Stimulated activated CD8-positive, alpha-beta memory T cell treated with anti-CD3 and anti-CD28 coated beads, Interleukin-4, amount 100 ng/mL, for 4 hours (primary cell): ENCODE measurements at places on chromosomes 4 and X.
A peak's percentile ranks its signal among the peaks of the same experiment; 100 is the strongest.

DNA sequence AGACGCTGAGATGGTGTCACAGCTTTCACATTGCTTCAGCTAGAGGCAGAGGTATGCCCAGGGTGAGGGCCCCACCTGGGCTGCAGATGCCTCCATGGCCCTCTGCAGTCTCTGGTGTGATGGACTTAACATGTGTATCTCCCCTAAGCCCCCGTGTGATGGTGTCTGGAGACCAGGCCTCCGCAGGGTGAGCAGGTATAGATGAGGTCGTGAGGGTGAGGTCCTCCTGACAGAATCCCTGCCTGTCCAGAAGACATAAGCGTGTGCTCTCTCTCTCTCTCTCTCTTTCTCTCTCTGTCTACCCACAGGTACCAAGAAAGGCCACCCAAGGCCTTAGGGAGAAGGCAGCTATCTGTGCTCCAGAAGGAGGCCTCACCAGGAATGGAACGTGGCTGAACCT, 50.9 kb downstream of the CPZ start:
- DNase-seq, result no peak

- no peak for DNase-seq
Measured at GRCh38 chr4:16897991-16898827, at the start of gene LDB2. Gene LDB2, minus strand, starts transcription at chr4:16898645.

DNA sequence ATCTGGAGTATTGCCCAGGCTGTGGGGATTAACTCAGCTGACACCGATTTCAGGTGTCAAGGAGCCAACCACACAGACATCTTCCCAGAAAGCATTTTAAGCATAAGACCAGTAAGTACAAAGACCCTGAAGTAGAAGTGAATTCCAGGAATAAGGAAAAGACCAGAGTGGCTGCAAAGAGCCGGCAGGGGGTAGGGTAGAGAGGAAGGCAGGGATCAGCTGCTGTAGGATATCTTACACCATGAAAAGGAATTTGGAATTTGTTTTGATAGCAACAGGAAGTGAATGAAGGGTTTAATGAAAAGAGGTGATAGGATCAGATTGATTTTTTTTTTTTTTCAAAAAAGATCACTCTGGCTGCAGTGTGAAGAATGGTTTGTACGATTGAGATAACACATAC, 113.6 kb upstream of the PPARGC1A start:
- no peak for DNase-seq

DNA sequence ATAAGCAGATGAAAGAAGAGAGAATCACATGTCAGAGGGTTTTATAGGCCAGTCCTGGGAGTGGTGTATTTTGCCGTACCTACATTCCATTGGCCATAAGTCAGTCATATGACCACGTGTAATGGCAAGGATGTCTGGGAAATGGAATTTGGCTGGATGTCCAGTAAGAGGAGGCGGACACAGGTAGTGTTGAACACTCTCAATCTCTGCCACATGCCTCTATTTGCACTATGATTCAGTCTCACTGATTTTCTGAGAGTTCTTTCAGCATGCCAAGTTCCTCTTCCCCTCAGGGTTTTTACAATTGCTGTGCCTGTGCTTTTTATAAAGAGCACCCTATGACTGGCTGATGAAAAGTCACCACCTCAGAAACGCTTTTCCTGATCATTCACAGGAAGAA, 164.2 kb upstream of the GPR101 start:
- DNase-seq, result no peak

GRCh38 chr4:3821580-3822229, 55.5 kb downstream of the ADRA2C start:
- no peak for DNase-seq

DNA sequence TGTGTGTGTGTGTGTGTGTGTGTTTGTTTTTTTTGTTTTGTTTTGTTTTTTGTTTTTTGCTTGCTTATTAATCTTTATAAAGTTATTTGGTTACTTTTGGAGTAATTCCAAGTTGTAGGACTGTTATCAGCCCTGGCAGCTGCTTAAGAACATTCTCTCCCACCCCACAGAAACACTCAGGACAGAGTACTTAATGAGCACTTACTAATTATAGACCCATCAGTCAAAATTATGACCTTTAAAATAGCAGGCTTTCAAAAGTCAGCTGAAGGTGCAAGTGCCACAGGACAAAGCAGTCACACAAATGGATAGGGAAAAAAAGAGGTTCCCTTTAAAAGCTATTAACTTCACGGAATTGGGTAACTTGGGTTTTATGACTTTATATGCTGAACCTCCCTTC, 69.0 kb downstream of the BEND2 start:
- no peak for DNase-seq

- no peak for DNase-seq
Measured at GRCh38 chr4:159175989-159176375, 73.1 kb downstream of the RAPGEF2 start.

GRCh38 chr4:126071346-126072333, 756.9 kb downstream of the FAT4 start:
- DNase-seq, result no peak

GRCh38 chr4:46354701-46355262, 35.1 kb downstream of the GABRA2 start:
- DNase-seq, result no peak

GRCh38 chrX:43707812-43708548, 51.9 kb downstream of the MAOA start:
- no peak for DNase-seq

DNA sequence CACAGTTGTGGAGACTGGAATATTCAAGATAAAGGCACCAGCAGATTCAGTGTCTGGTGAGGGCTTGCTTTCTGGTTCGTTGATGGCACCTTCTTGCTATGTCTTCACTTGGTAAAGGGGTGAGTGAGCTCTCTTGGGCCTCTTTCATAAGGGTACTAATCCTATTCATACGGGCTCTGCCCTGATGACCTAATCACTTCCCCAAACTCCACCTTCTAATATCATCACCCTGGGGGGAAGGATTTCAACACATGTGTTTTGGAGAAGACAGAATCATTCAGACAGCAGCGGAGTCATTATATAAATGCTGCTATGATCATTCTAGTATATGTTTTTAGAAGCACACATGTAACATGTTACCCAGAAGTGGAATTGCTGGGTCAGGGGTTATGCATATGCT, 295.3 kb upstream of the CTSO start:
- no peak for DNase-seq

GRCh38 chrX:41137589-41137988, 52.3 kb downstream of the USP9X start:
- DNase-seq, result no peak

- DNase-seq, result no peak
Measured at GRCh38 chrX:13691841-13692371, 3.0 kb downstream of the RAB9A start.

DNA sequence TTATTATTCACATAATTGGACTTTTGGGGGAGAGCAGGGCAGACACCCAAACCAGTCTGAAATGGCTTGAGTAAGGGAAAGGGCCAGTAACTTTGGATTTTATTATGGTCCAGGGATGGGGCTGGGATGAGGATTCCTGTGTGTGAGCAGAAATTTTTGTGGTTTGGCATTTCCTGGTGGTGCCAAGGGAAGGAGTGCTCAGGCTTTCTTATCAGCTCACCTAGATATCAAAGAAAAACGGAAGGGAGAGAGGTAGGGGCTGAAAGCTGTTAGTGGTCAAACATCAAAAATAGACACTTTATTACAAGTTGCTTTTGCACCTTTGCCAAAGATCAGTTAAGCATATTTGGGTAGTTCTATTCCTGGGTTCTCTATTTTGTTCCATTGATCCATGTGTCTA, 128.5 kb upstream of the DIPK2B start:
- no peak for DNase-seq

DNA sequence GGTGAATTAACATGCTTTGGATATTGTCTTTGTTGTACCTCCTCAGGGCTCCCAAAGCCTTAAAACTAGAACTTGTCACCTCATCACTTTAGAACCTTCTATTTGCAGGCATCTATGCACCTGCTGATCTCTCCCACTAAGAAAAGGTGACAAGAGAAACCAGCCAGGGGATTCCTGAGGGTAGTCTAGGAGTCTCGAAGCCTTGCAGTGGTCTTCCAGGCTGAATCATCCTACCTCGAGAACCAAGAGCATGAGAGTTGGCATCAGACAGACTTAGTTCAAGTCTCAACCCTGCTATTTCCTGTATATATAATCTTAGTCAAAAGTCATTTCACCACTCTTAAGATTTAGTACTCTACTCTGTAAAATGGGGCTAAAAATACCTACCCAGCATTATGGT, 29.6 kb downstream of the RTL5 start:
- DNase-seq, result no peak

DNA sequence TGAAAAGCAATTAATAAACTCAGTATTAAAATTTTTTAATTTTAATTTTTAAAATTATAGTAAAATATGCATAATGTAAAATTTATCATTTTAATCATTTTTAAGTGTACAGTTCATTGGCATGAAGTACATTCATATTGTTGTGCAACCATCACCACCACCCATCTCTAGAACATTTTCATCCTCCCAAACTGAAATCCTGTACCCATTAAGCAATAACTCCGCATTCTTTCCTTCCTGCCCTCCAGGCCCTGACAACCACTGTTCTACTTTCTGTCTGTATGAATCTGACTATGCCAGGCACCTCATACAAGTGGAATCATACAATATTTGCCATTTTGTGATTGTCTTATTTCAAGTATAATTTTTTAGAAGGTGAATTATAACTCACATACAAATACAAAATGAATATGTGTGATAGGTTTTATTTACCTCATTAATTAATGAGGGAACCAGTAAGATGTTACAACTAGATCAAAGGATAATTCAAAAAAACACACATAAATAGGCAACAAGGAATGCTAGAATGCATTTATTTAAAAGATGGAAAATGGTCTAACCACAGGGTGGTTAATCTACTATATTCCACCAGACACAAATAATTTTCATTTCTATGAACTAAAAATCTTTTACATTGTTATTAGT, 13.1 kb upstream of the AFF1 start:
- DNase-seq, result no peak

DNA sequence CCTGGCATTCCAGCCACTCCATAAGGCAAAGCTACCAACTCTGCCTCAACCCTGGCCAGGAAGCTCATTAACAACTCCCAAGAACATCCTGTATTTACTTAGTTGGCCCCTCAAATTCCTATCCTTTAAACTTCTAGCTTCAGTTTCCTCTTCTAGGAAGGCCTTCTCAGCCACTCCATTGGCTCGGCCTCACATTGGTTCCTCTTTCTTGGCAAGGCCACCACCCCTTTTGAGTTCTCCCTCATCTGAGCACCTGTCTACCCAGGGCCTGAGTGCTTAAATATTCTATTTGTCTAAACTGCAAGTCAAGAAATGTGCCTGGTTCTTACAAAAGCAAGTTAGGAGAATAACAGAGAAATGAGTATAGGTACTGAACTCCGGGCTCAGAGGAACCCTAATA, 10.0 kb downstream of the SMC1A start:
- no peak for DNase-seq

DNA sequence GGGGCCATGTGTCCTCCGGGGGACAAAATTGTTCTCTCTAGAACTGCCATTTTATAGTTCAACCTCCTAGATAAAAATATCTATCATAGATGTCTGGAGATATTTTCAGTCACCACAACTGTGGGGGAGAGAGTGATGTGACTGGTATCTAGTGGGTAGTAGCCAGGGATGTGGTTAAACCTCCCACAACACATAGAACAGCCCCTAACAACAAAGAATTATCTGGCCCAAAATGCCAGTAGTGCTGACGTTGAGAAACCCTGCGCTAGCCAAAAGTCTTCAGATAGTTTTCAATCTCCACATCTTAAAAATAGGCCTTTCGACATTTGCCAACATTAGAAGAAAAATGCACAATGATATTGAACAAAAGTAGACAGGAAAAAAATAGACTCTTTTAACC, 19.0 kb upstream of the SUPT20HL2 start:
- no peak for DNase-seq

DNA sequence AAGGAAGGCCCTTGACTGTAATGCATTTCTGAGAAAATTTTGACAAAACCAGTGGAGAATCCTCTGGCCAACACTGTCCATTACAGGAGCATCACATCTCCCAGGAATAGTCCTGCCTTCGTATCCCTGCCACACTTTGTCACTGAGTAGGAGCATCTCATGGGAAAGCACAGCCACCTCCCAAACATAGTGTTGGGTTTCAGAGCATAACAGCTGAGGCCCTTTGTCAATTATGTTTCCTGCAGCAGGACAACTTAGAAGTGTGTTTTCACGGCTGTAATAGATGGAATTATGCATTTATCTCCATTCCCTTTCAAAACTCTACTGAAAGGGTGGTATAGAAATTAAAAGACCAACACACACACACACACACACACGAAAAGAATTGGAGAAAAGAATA, 91.1 kb upstream of the SMAD1 start:
- no peak for DNase-seq

GRCh38 chr4:105472871-105473323, 965 bp downstream of the PPA2 start:
- DNase-seq, result peak; percentile 19

- no peak for DNase-seq
Measured at GRCh38 chrX:138886769-138887168, 175.3 kb upstream of the FGF13 start.

DNA sequence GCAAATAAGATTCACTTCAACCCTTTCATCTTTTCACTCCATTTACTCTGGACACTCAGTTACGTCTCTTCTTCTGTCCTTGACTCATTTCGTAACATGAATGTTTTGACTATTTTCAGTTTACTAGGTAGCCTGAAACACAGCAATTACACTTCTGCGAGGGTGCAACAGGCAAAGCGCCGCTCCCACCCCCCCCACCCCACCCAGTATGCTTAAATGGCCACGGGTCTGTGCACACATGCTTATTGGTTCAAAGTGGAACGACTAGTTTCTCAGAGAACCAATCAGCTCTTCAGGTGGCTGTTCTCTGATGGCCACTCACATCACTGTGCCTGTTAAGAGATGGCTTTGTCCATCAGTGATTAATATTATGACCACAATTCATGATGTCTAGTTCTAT, 3.5 kb downstream of the BEND4 start:
- no peak for DNase-seq

- DNase-seq, result no peak
Measured at GRCh38 chr4:59823311-59823710, 1376.8 kb upstream of the ADGRL3 start.
